GM23248 (cell line): ENCODE measurements at places on chromosomes 12 and 14.

- DNase-seq = no peak
These were observed 303.0 kb upstream of the TMEM132C start for GRCh38 chr12:127963933-127964332.

- DNase-seq = peak; percentile 38
These were observed 59.2 kb upstream of the TSPAN8 start for GRCh38 chr12:71216725-71217579.

- DNase-seq = no peak
These were observed 92.2 kb upstream of the ATF7IP start for GRCh38 chr12:14272956-14273912.

DNA sequence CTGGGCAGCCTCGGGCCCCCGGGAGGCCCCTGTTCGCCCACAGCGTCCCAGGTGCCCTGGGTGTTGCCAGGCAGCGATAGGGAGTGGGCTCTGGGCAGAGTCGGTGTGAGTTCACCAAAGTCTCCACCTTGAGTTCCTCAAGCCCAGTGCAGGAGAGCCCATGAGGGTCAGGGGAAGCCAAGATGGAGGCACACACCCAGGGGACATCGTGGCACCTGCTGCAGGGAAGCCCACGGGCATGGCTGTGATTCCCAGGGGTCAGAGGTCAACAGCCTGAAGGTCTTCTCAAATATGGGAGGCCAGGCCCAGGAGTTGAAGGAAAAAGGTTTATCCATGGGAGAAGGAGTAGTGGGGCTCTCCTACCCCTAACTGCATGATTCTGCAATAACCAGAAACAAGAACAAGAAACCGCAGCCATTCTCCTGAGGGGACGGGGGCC is 148.8 kb downstream of the ADGRD1 start:
- no peak for DNase-seq

GRCh38 chr14:24422261-24422660 is 7.2 kb downstream of the CBLN3 start:
- no peak for DNase-seq

GRCh38 chr12:100798286-100799160 is 3.9 kb downstream of the ANO4 start:
- no peak for DNase-seq

GRCh38 chr12:115964626-115965025 is 312.9 kb downstream of the MED13L start:
- DNase-seq = no peak

DNA sequence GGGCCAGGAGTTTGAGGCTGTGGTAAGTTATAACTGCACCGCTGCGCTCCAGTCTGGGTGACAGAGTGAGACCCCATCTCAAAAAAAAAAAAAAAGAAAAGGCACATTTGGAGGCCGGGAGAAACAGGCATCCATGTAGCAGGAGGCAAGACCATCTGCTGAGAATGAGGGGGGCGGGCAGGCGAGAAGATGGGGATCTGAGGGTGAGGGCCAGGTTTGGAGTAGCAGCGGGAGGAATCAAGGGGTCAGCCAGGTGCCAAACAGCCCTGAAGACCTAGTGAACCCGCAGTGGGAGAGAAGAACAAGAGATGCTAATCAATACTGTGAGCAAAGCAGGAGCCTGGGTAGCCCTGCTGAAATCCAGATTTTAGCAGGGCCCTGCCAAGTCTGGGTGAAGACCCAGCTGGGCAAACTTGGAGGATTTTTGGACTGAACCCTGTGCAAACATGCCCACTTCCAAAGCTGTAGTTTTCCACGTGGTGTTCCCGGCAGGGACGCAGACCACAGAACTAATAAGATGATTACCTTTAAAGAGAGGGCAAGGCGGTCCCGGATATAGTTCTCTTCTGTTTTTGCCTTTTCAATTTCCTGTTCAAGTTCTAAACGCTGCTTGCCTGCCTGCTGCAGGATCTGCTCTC is 61.0 kb downstream of the NIN start:
- DNase-seq = no peak

GRCh38 chr14:55457496-55457895 is 17.1 kb upstream of the TBPL2 start:
- no peak for DNase-seq

DNA sequence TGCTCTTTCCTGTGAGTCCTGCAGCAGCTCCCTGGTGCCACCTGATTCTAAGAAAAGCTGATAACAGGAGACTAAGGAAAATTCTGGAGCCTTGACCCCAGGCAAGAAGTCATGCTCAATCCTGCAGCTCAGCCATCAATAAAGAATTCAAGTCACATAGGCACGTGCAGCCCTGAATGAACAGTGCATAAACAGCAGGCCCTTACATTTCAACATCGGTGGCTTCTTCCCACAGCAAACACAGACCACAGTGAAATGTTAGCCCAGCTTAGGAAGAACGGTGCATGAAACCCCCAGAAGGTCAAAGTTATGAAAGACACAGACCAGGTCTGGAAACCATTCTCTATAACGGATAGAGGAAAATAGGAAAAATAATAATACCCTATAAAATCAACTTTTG is 10.5 kb downstream of the CINP start:
- DNase-seq = no peak

DNA sequence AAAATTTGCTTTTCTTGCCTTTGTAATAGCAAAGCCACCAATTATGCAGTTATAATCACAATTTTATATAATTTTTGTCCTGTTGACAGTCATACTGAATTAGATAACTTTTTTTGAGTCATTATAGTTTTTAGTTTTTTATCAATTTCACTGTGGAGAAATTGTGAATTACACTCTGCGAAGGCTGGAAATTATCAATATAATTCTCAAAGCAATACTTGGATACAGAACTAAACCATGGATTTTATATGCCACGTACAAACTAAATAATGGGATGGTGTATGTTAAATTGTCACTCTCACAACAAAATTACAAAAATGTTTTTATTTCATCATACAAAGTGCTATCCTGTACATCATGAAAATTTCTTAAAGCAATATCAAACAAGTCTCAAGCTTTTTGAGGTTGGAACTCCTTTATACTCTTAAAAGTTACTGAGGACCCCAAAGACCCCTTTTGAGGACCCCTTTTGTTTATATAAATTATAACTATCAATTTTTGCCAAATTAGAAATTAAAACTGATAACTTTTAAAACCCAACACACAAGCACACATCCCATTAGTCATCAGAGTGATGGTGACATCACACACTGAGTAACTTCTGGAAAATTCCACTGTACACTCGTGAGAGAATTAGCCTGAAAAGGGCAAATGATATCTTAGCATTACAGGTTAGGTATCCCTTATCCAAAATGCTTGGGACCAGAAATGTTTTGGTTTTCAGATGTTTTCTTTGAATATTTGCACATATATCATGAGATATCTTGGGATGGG is 19.8 kb upstream of the AQP2 start:
- peak; percentile 91 for DNase-seq

DNA sequence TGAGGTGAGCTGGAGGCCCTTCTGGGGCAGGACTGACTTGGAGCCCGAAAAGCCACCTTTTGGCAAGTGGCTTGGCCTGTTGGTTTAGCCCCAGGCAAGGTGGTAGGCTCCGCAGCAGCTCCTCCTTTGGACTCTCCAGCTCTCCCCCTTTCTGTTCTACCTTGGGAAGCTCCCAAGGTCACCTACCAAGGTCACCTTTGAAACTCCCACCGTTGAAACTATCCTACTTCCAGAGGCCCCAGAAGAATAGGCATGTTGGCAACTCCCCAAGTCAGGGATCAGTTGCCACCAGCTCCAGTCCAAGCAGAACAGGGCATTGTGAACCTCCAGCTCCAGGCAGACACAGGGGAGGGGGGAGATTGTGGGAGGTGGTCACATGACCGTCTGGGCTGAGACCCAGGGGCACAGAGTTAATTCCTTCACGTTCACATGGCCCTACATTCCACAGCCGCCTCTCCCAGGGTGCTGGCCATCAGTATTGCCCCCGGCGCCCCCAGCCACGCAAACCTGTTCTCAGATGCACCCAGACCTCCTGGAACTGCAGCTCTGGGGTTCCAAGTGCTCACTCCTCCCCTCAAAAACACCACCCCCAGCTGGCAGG is 14.4 kb downstream of the IRF2BPL start:
- no peak for DNase-seq

GRCh38 chr12:11705010-11705409 is 55.5 kb downstream of the ETV6 start:
- DNase-seq = peak; percentile 96

DNA sequence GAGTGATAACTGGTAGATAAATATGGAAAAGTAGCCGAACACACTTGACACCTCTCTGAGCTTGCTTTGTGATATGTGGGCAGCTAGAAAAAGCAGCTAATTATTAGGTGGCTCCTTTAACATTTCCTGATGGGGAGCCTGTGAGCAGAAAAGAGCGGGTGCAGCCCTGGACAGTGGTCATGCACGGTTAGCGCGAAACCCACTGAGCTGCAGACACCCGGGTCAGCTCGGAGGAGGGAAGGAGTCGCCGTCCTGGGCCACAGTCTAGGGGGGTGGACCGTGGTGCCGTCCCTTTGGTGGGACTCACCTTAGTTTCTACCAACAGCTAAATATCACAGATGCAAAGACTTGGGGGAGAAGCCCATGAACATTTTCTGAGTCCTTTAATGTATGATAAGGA is 6.6 kb downstream of the COA8 start:
- no peak for DNase-seq

DNA sequence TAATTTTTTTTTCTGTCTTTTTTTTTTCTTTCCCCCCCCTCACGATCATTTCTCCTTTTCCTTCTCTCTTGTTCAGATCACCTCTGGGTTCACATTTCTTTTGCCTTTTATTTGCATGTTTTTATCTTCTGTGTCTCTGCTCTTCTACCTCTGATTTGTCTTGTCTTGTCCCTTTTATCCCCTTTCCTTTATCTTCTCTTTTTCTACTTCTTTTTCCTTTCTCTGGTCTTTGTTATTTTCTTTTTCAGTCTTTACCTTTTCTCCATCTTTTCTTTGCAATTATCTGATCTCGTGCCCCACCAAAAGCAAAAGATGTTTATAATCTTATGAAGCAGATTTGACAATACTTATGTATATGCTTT is 77.8 kb upstream of the RAP1B start:
- no peak for DNase-seq

GRCh38 chr14:67900231-67900630 is 80.7 kb downstream of the RAD51B start:
- no peak for DNase-seq

- DNase-seq = peak; percentile 87
These were observed 164.5 kb downstream of the SLC38A4 start for GRCh38 chr12:46661110-46661845.
